ENCODE measurements at places on chromosomes 1 and 21. TPM values are rescaled to one million over a fixed set of nuclear protein-coding genes. Genes with fewer than 3 reads are reported as not detected.

Gene SUSD4
- not detected for total RNA-seq

Gene USP48
- 91.6 TPM for total RNA-seq

Gene TRIM58
- 0.32 TPM for total RNA-seq

Gene SHE
- 47.4 TPM for total RNA-seq

Gene CENPL
- 19.5 TPM for total RNA-seq

Gene RIPPLY3
- not detected for total RNA-seq

Gene CD1E
- total RNA-seq, result not detected

Gene SEMA6C
- 5.8 TPM for total RNA-seq

Gene KCNJ15
- 0.32 TPM for total RNA-seq

Gene GOLT1A
- not detected for total RNA-seq

Gene ZMPSTE24
- 85.6 TPM for total RNA-seq

Gene KANK4
- not detected for total RNA-seq

Gene FOXD3
- not detected for total RNA-seq

Gene NUDT4B
- total RNA-seq, result 20.1 TPM

Gene ITLN2
- total RNA-seq, result not detected

Gene DUSP23
- total RNA-seq, result 316 TPM

Gene CNR2
- not detected for total RNA-seq

Gene TSPAN1
- 2.0 TPM for total RNA-seq

Gene PAPPA2
- total RNA-seq, result under 0.01 TPM

Gene WDR64
- not detected for total RNA-seq
